ENCODE measurements at places on chromosomes 5 and 9. TPM values are rescaled to one million over a fixed set of nuclear protein-coding genes. Genes with fewer than 3 reads are reported as not detected.

OBP2A gene
- total RNA-seq = not detected

SMU1 gene
- 24.5 TPM for total RNA-seq

FBXL7 gene
- total RNA-seq = 68.8 TPM

PCSK1 gene
- not detected for total RNA-seq

DBH gene
- total RNA-seq = not detected

NRARP gene
- total RNA-seq = 9.2 TPM

SLC6A19 gene
- not detected for total RNA-seq

NEK6 gene
- total RNA-seq = 42.9 TPM

PARP8 gene
- total RNA-seq = 27.0 TPM

HRH2 gene
- total RNA-seq = 2.8 TPM

IER5L gene
- 34.7 TPM for total RNA-seq

SPATA31C1 gene
- 0.29 TPM for total RNA-seq

CCNO gene
- 0.20 TPM for total RNA-seq

FCN2 gene
- total RNA-seq = not detected

DND1 gene
- 3.3 TPM for total RNA-seq

MOB3B gene
- total RNA-seq = 14.6 TPM

PGM5 gene
- total RNA-seq = 9.8 TPM

ARL15 gene
- 24.8 TPM for total RNA-seq

PALM2AKAP2 gene
- 39.7 TPM for total RNA-seq

MED10 gene
- total RNA-seq = 39.6 TPM

MELK gene
- total RNA-seq = 14.8 TPM

WNK2 gene
- 66.0 TPM for total RNA-seq

PRRT1B gene
- total RNA-seq = not detected

CCL21 gene
- not detected for total RNA-seq

RMRP gene
- 21,148 TPM for total RNA-seq

ADAMTS12 gene
- 13.5 TPM for total RNA-seq

SLC45A2 gene
- total RNA-seq = 0.45 TPM

FAM221B gene
- 0.07 TPM for total RNA-seq

MYO10 gene
- total RNA-seq = 51.9 TPM

TRIM14 gene
- 11.5 TPM for total RNA-seq

HACD4 gene
- total RNA-seq = 3.0 TPM

SLC22A4 gene
- total RNA-seq = 2.2 TPM

Measured in mesothelial cell of epicardium (in vitro differentiated cells).